ENCODE measurements at places on chromosomes 1 and 21. TPM values are rescaled to one million over a fixed set of nuclear protein-coding genes. Genes with fewer than 3 reads are reported as not detected.

Gene ETV3L
- not detected for total RNA-seq

DNA sequence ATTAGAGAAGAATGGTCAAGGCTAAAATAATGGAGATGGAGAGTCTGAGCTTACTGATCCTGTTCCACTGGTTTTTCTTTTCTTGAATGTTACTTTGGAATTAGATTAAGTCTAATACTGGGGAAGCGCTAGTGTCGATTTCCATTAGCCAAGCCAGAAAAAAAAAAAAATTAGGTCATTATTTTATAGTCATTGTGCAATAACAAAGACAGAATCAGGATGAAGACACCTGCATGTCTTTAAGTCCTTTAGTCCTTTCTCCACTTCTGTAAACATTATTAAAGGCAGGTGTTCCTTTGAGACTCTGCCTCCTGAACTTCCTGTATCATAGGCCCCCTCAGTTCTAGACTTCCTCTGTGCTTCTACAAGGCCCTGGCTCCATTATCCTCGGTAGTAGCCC, 42.8 kb downstream of the MYSM1 start:
- DNase-seq: no peak

DNA sequence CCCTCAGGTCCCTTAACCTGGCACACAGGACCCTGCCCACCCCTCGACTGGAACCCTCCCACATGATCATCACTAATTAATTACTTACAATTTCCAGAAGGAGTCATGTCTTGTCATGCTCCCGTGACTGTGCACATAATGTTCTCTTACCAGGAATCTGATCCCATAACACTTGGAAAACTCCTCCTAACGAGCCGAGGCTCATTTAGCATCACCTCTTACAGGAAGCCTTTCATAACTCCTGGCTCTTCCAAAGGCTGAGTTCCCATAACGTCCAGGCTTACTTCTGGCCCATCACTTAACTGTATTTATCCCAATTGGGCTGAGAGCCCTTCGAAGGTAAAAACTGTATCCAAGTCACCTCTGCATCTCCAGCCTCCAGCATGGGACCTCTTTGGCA, 147.9 kb upstream of the JUN start:
- no peak for DNase-seq

GRCh38 chr1:84756001-84756400, 65.7 kb upstream of the SSX2IP start:
- no peak for DNase-seq

DNA sequence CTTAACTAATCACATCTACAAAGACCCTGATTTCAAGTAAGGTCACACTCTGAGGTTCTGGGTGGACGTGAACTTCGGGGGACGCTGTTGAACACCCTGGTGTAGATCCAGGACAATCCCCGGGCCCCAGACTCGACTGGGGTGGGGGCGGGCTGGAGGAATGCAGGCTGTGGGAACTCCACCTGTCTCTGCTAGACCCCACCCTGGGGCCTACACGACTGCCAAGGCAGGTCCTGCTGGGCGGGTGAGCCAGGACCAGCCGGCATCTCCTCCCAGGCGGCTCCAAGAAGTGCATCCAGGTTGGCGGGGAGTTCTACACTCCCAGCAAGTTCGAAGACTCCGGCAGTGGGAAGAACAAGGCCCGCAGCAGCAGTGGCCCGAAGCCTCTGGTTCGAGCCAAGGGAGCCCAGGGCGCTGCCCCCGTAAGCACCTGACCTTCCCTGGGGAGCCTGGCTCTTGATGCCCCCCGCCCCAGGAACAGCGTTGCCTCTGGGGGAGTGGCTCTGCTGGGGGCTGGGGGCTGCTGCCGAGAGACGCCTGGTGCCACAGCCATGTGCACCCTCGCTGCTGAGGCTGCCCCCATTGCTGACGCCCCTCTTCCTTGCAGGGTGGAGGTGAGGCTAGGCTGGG, 3.8 kb downstream of the AIRE start:
- DNase-seq: no peak

DNA sequence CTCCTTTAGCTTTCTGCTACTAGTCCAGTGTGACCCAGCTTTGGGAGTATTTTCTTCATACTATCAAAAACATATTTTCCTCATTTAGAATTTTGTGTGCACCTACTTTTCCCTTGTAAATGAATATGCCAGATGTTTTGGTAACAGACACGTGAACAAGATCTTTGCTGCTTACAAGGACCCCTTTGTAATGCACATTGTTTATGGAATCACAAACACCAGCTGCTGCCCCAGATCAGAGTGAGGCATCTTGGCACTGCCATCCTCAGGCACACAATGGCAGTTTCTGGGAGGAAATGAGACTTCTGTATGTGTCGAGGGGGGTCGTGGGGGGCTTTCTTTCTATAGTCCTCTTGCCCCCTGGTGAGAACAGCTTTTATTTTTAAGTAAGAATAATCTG, 115.7 kb downstream of the RGL1 start:
- DNase-seq: no peak

DNA sequence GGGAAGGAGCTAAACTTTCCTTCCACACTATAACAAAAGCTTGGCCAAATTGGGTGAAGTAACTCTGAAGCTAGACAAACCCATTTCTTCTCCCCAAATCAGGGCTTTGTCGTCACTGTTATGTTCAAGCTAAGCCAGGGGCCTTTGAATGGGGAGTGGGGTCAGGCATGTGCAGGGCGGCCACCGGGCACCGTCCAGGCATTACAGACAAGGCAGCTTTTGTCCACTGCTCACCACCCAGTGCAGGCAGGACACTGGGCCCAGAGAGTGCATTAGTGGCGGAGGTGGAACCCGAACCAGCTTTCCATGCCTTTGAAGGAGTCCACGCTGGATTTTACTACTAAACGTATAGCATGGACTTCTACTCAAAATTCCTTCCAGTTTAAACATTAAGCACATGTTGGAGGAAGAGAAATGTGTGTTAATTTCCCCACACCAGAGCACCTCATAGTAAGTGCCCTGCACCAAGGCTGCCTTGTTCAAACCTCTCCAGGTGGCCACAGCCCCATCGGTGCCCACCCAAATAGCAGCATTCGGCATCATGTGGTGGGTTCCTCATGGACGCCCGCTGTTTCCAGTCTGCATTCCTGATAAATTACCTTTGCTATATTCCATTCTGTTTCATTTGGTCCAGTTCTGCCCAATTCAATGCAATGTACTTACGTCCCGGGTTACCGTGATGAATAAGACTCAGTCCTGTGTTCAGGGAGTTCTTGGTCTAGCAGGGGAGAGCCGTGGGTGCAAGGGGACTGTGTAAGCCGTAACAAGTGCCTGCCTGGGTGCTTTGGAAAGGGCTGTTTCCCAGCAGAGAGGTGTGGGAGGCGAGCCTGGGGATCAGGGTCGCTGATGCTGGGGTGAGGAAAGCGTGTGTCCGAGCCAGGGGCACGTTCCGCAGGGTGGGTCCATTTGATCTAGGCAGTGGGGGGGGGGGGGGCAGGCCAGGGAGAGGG, 1.6 kb downstream of the UBASH3A start:
- DNase-seq: no peak

DNA sequence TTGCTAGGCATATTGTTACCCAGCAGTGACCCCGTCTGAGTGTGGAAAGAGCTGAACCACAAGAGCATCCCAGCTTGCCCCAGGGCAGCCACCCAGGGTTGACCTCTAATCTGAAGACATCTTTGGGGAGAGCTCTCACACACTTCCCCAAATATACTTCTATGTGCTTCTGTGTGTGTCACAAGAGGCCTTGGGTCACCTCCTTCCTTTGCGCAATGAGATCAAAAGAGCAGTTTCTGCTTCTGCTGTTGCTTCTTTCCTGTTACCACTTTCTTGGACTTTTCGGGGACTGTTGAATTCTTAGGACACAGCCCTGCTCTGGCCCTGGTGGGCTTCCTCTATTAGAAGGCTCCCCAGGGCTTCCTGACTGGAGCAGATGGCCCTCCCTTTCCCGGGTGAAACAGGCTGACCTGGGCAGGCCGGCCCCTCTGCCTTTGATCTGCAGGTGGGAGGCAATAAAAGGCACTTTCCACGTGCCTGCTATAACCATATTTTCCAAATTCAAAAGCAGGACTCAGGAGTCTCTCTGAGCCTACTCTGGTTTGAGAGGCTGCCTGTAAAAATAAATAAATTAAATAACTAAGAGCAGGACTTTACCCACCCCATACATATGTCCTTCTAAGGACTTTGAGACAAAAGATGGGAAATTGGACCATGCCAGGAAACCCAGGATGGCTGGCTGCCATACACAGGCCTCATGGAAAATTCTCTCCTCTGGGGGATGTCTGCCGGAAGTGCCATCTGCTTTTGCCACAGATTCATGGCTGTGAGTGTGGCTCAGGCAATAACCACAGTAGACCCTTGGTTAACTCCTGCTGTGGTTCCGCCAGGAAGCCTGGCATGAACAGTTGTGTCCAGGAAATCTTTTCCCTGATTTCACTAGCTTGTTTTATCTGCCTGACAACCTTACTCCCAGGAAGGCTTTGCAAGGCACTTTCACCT, 28.3 kb upstream of the RCSD1 start:
- DNase-seq: peak; percentile 59

Measured in heart left ventricle (tissue), 16 donors.